ENCODE measurements at places on chromosomes 7 and 10.

DNA sequence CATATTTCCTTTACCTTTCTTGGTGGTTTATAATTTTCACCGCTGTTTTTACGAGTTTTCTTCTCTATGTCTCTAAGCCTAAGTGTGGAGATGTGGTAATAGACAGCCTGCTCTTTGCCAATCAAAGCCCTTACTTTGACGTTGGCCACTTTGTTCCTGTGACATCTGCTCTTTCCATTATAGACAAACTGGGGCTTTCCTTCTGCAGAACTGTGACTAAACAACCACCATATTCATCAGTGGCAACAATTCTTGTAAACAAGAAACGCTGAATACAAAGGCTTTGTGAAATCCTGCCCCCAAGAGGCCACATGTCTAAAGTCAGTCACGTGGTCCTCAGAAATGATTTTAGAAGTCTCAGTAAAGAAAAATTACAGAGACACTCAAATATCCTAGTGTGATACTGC, 59.6 kb upstream of the CAPZA2 start:
- DNase-seq, result peak; percentile 30

GRCh38 chr7:72211175-72211574, 201.0 kb downstream of the CALN1 start:
- no peak for DNase-seq

GRCh38 chr7:32618987-32619386, 123.7 kb downstream of the AVL9 start:
- no peak for DNase-seq

DNA sequence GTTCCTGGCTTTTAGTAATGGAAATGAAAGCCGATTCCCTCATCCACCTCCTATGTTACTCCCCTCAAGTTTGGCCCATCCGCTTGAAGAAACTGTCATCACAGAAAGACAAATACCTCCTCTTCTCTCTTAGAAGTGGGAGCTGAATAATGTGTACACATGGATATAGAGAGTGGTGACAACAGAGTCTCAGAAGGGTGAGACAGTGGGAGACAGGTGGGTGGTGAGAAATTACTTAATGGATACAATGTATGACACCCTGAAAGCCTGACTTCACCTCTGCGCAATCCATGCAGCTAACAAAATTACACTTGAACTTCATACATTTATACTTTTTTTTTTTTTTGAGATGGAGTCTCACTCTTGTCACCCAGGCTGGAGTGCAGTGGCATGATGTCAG, 217.5 kb downstream of the SKIDA1 start:
- no peak for DNase-seq

DNA sequence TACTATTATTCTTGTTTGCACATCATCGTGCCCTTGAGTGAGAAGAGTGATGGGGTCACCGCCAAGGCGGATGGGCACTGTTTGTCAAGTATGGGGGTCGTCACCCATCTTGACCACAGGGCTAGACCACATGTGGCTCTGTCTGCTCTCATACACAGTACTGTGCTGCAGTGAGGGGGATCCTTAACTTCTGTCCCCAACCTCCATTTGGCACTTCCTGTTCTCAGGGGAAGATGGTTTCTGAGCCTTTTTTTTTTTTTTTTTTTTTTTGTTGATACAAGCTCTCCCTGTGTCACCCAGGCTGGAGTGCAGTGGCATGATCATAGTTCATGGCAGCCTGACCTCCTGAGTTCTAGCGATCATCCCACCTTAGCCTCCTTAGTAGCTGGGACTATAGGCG, 13.6 kb downstream of the WBP1L start:
- DNase-seq, result no peak

DNA sequence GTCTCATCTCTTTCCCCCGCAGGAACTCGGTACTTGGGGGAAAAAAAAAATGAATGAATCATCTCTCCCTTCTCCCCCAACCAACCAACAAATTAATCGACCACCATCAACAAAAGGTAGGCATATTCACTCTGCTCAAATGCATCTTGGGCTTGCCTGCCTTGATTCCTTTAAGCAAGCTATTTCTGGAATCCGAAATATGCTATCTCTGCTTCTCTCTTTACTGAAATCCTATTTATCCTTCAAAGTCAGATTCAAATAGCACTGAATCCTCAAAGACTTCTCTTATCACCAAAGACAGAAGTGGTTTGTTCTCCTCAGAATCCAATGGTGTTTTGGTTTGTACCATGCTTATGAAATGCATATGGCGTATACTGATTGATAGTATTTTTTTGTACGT, 49.6 kb upstream of the TPK1 start:
- DNase-seq, result no peak

DNA sequence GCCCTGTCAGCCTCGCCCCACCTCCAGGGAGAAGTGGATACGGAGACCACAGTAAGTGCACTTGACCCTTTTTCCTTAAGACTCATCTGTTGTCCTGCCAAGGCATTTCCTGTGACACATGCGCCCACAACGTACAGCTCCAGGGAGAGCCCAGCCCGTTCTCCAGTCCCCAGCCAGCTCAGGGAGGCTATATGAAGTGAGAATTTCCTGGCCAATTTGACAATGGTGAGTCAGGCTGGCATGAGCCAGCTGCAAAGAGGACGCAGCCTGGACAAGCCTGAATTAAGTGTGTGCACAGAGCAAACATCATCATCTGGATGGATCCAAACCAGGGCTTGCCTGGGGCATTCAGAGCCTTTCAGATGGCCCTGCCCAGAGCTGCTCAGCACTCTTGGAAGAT, 244.8 kb downstream of the KCNMA1 start:
- DNase-seq, result peak; percentile 25

- no peak for DNase-seq
Observed at GRCh38 chr7:2761131-2761624, 73.2 kb downstream of the AMZ1 start.

GRCh38 chr10:119139464-119140067, 25.9 kb downstream of the SFXN4 start:
- DNase-seq, result no peak

- DNase-seq, result no peak
Observed at GRCh38 chr7:112073530-112073929, 132.7 kb downstream of the DOCK4 start.

DNA sequence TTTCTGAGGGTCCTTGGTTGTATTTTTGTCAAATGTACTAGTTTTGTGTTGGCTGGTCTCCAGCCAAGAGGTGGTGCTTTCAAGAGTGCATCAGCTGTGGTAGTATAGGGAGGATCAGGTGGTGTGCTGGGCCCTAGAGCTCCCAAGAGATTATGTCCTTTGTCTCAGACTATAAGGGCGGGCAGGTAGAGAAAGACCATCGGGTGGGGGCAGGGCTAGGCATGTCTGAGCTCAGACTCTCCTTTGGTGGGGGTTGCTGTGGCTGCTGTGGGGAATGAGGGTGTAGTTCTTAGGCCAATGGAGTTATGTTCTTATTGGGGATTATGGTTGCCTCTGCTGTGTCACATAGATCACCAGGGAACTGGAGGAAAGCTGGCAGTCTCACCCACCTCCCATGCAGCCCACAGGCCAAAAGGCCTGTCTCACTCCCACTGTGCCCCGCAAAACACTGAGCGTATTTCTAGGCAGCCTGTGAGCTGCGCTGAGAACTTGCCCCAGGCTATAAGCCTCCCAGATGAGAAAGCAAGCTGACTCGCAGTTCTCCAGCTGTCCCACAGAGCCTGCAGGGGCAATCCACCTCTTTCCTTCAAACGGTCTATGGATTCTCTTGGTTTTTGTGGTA, 1066.7 kb downstream of the GRM8 start:
- DNase-seq, result no peak

GRCh38 chr10:84190621-84191020, 3.7 kb upstream of the CDHR1 start:
- no peak for DNase-seq
